ENCODE measurements at places on chromosomes 4 and X.

DNA sequence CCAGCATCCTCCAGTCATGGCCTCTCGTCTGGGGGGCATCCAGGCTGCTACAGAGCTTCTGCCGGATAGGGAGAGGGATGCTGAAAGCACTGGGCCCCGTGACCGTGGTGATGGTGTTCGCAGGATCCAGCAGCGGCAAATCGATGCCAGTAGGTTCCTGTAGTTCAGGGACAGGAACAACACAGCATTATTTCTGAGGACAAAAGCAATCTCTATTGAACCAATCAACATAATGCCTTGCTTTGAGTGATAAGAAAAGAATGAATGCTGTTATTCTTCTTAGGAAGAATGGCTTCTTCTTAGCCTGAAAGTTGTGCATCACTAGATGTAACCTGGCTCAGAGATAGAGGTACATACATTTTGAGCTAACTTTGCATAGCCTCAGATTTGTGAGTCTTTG is 378.6 kb downstream of the UNC5C start:
- no peak for DNase-seq

GRCh38 chr4:1027219-1027914 is 15.9 kb downstream of the FGFRL1 start:
- DNase-seq, result no peak

DNA sequence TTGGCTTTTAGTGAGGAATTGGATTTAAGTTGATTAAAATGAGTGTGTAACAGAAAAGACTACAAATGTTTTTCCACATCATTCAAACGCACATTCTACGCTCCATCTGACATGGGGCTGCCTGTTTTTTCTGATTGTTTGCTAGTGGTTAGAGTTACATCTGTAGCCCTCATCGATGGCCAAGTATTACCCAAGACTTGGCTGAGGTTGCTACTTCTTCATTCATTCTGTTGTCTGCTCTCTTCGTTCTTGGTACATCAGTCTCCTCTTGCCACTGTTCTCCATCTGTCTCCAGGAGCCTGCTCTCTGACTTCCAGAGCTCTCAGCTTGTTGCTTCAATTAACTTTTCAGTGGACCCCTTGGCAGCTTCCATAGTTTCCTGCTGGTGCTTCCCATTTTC is 1844.6 kb upstream of the TENM3 start:
- DNase-seq, result no peak

DNA sequence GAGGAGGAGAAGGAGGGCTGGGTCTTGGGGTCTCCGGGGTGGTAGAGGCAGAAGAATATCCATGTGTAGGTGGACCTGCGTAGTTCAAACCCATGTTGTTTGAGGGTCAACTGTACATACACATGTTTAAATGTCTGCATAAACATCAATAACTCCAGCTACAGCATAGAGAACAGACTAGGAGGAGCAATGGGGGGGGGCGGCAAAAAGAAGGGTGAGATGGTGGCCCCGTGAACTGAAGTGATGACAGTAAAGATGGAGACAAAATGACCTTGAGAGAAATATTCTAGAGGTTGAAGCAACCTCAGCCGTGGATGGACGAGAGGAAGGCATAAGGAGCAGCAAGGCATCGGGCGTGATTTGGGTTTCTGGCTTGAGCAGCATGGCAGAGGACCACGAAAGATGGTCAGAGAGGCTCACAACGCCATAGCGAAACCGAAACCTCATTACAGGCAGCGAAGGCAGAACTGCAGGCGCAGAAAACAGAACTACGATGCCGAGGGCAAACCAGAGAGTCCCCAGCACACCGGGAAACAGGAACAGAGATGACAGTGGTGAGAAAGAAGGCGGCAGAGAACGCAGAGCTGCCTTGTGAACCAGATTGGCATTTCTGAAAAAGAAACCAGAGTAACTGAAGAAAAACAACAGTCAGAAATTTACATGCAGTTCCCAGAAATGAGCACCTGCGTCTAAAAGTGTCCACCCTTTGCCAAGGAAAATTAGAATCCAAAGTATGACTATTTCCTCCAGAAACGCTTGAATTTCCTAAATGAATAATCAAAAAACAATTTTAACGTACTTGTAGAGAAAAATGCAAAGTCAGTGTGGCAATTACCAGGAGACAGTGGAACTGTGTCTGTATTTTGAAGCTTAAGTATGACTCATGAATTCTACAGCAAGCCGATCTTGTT is 50.3 kb upstream of the ENPP6 start:
- peak; percentile 9 for DNase-seq

GRCh38 chr4:181588733-181589302 is 654.4 kb upstream of the TENM3 start:
- no peak for DNase-seq

GRCh38 chr4:85818700-85819099 is 343.8 kb downstream of the ARHGAP24 start:
- no peak for DNase-seq

DNA sequence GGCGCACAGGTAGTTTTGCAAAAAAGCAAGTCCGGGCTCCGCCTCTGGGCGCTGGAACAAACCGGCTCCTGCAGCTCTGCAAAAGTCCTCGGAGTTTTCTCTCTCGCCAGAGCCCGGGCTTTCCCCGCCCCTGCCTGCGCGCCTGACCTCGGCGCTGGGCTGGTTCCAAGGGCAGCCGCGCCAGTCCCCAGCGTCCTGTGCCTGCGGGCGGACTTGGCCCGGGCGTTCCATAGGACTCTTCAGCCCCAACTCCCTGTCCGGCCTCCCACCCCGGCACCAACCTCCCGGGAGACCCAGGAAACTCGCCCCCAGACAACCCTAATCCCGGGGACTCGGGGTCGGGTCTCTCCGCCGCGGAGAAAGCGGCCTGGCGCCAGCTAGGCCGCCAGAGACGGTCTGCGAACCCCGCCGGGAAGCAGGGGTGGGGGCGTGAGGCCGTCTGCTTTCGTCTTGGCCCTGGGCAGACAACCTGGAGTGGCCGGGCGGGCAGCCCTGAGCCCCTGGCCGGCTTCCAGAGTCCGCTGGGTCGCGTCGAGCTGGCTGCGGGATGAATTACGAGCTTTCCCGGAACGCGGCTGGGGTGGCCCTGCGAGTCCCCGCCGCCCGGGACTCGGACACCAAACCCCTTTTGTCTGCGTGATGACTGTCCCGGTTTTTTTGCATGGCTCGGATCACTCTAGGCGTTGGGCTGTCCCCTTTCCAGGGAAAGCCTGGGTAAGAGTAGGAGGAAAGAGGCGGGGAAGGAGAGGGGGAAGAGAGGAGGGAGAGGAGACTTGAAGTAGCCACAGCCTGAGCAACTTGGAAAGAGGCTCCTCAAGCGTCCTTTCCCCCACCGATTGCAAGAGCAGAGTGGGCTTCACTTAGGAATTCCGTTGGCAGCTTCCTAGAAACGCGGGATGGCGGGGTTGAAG is 916 bp downstream of the MXRA5 start:
- DNase-seq, result peak; percentile 29

DNA sequence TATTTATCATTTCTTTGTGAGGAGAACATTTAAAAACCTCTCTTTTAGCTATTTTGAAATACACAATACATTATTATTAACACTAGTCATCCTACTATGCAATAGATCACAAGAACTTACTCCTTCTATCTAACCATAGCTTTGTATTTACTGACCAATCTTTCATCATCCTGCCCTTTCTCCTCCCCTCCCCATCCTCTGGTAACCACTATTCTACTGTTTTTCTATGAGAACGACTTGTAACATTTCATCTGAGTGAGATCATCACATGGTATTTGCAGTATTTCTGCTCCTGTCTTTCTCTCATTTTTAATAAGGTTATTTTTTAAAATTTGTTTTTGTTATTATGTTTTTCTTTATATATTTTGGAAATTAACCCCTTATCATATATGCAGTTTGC is 331.8 kb downstream of the TEX13C start:
- DNase-seq, result no peak

DNA sequence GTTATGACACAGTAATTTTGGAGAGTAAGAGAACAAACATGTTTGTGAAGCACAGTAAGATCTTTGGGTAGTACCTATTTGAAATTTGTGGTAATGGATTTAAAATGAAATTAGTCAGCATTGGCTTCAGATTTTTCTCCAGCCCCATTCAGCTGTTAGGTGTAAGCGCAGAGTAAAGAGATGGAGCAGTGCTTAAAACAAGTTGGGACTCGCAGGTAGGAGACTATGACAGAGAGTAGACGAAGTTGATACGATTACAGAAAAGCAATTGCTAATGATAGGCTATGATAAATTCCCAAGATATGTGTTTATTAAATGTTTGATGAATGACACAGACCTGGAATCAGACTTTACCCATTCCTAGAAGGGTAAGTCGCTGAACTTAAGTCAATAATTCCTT is 72.6 kb downstream of the CHIC2 start:
- no peak for DNase-seq

- DNase-seq, result no peak
Observed at GRCh38 chr4:183241322-183241640, 78.8 kb downstream of the CLDN22 start.

GRCh38 chrX:19571711-19572110 is 56.4 kb upstream of the MAP3K15 start:
- DNase-seq, result no peak

- DNase-seq, result peak; percentile 23
Observed at GRCh38 chr4:181504924-181505323, 738.3 kb upstream of the TENM3 start.

GRCh38 chrX:136574548-136574947 is 42.5 kb downstream of the VGLL1 start:
- peak; percentile 11 for DNase-seq

GRCh38 chr4:113639326-113639725 is 122.2 kb downstream of the CAMK2D start:
- no peak for DNase-seq

GRCh38 chrX:5549512-5549911 is 679.2 kb downstream of the NLGN4X start:
- no peak for DNase-seq

DNA sequence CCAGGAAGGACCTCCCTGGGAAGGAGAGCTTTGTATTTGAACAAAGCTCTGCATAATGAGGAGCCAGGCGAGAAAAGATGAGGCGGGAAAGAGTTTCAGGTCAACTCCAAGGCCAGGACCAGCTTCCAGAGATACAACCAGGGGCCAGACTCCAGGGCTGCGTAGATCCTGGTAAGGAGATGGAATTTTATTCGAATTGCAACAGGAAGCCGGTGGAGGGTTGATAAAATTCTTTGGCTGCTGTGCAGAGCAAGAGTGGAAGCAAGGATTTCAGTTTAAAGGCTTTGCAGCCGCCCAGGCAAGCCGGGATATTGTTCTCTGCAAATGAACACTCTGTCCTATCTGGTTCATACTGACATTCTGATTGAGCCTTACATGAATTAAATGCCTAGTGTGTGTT is 40.2 kb upstream of the CBR4 start:
- DNase-seq, result no peak

GRCh38 chrX:40004246-40004535 is 93.6 kb downstream of the BCOR start:
- DNase-seq, result no peak

- no peak for DNase-seq
Observed at GRCh38 chr4:26130841-26131432, 189.9 kb upstream of the RBPJ start.

- peak; percentile 9 for DNase-seq
Observed at GRCh38 chr4:88522702-88523324, 763 bp downstream of the PYURF start.

GRCh38 chr4:53895137-53895536 is 169.3 kb downstream of the CHIC2 start:
- DNase-seq, result peak; percentile 76

GRCh38 chr4:2662598-2662997 is 93.5 kb downstream of the TNIP2 start:
- no peak for DNase-seq

DNA sequence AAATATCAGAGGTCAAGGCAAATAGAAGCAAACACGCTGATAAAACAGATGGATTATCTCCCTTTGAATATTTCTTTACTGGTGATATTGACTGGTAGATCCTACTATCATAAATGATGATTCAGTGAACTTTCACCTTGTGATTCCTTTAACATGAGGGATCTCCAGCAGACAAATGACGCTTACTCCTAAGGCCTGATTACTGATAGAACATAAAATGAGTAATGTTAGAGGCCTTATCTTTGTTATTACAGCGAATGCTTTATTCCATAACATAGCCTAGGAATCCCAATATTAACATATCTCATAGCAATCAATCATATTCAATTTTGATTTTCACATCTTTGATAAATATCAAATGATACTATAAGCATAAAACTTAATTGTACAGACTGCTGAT is 152.3 kb downstream of the SLC10A7 start:
- DNase-seq, result no peak

DNA sequence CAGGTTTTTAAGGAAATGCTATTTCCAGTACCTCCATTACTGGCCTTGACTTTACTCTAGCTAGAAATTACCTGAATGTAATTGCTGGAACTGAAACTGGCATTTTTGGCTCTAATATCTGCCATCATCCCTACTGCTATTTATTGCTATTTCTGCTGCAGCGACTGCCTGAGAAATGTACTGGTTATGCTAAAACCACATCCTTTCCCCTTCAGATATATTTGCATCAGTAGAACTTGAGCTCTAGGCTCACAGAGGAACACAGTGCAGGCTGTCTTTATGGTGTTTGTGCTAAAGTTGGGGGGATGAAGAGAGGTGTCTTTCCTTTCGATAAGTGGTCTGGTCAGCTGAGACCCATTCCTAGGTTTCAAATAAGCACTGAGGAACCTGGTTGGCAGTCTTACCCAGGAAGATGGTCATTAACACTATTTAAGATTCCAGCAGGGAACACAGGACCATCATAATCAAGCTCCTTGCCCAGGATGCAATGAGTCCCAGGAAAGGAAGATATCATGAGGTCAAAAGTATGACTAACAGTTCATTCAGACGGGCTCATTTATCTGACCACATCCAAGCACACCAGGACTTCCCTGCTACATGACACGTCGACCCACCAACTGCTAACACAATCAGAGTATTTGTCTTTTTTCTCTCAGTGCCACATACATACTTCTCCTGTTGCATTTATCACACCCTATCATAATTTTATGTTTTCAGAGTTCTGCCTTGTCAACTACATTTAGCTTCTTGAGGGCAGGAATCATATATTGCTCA is 137.4 kb downstream of the GABRA3 start:
- DNase-seq, result no peak

DNA sequence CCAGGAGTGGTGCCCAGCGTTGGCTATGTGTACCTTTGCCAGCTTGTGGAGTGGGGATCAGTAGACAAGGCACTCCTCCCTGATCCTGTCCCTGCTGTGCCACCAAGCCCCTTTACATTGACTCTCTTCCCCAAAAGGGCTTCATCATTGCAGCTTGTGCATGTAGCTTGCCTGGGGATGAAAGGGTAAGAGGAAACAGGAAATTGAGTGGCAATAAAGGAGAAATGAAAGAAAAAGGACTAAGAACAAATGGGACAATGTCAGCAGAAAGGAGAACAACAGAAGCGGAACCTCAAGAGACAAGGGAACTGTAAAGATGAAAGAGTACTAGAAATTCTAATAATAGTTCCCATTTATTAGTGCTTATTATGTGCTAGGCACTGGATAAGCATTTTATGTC is 8.7 kb upstream of the IL13RA1 start:
- DNase-seq, result no peak

- DNase-seq, result no peak
Observed at GRCh38 chrX:16612257-16612897, 37.6 kb upstream of the S100G start.

- DNase-seq, result peak; percentile 25
Observed at GRCh38 chrX:69618803-69619202, 2.9 kb downstream of the EDA start.

All from NCI-H510A treated with DMSO at 0.1 percent for 48 hours (cell line).